GF-D8 (cell line): ENCODE measurements at places on chromosomes 2 and 18.

- no peak for DNase-seq
These were observed 491.4 kb upstream of the CRIM1 start for GRCh38 chr2:35864141-35864540.

- no peak for DNase-seq
These were observed 129.2 kb downstream of the PLA2R1 start for GRCh38 chr2:159933040-159933726.

- no peak for DNase-seq
These were observed 38.6 kb upstream of the KCNF1 start for GRCh38 chr2:10873171-10873570.

GRCh38 chr2:55986001-55986400 is 62.4 kb upstream of the EFEMP1 start:
- DNase-seq = no peak

DNA sequence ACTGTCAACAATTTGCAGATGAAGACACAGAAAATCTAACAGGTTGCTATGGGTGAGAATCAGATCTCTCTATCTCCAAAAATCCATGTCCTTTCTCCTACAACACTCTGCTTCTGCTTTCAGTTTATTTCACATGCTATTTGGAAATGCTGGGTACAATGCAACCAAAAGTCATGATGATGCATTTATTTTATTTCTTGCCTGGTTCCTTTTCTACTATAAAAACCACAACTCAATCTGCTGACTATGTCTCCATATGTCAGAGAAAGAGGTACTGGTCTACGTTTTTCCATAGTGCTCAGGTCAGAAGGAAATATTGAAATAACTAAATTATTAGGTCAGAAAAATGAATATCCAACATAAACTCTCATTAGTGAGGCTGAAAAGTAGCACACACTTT is 20.5 kb downstream of the RAD51AP2 start:
- no peak for DNase-seq
